ENCODE measurements at places on chromosomes 6 and 20. TPM values are rescaled to one million over a fixed set of nuclear protein-coding genes. Genes with fewer than 3 reads are reported as not detected.

DNA sequence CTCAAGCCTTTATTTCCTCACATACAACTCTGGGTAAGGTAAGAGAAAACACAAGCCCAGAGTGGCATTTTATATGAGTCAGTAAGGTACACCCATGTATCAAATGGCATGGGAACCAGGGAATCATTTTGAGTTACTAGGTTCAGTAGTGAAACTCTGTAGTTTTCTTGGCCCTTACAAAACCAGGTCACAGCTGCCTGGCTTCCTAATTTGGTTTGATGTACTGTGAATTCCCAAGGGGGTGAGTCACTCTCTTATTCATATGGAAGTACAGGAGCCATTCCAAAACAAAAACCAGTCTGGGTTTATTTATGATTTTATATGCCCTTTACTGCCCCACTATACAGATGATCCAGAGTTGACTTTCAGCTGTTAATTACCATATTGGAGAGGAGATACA lies 70.7 kb downstream of the PDE7B start:
- ATAC-seq, result peak; percentile 86

DNA sequence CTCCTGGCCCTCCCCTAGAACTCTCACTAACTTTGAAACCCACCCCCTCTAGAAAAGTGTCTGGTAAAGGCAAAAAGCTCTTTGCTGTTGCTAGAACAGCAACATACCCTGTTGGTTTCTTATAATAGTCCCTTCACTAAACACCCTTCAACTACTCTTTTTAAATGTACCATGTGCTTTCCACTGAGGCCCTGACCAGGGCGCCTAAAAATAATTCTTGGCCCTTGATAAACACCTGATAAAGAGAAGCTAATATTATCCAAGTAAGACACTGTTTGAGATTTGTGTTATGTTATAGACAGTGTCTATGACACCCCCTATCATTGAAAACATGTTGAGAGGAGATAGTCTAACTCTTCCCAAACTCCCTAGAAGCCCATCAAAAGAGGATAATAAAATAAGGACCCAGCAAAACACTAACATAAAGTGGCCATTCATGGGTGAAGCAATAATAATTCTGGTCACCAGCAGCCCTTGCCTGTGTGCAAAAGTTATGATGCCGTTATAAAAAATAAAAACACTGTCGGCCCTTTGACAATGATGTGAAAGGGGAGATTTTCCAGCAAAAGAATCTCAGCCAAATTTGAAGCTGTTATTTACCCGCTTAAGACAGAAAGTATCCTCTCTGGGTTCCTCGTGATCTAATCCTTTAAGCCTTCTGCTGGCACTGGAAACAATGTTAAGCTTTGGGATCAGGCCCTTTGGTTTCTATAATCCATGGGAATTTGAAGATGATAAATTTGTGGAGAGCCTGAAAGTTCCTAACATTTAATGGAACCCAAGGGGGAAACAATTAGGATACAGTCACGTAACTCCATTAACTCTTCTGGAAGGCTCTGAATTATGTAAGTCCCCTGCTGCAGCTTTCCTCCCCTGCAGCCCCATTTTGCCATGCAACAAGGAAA lies 122.6 kb upstream of the PLCB4 start:
- no peak for ATAC-seq

DNA sequence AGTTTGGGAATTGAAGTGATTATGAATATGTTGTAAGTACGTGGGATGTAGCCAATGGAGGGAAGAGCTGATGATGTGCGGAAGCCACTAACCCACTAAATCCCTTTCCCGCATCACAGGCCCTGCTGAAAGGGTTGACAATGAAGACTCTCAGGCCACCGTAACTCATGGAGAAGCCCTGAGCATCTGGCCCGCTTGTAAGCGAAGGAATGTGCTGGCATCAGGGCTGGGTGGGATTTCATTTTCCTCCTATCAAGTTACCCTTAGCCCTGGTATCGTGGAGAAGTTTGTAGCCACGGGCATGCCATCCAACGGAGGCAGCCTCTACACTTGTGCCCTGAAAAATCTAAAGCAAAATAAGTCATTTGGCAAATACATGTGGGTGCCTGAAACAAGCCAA lies 355.0 kb downstream of the CDH26 start:
- no peak for ATAC-seq

DNA sequence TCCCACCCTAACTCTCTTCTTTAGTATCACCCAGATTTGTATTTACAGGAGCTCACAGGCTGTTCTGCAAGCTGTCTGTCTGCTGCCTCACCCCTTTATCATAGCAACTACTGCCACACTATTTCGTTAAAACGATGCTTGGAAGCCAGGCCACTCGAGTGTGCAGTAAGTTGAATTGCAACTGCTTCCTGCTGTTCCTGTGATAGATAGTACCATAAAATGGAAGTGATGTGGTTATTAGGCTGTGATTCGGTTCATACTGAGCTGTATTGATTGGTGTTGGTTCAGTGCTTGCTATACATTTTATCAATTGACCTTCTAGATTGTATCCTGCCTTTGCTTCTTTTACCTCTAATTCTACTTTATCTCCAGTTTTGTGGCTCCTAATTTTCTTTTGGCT lies 325.4 kb downstream of the RNF144B start:
- ATAC-seq, result no peak

DNA sequence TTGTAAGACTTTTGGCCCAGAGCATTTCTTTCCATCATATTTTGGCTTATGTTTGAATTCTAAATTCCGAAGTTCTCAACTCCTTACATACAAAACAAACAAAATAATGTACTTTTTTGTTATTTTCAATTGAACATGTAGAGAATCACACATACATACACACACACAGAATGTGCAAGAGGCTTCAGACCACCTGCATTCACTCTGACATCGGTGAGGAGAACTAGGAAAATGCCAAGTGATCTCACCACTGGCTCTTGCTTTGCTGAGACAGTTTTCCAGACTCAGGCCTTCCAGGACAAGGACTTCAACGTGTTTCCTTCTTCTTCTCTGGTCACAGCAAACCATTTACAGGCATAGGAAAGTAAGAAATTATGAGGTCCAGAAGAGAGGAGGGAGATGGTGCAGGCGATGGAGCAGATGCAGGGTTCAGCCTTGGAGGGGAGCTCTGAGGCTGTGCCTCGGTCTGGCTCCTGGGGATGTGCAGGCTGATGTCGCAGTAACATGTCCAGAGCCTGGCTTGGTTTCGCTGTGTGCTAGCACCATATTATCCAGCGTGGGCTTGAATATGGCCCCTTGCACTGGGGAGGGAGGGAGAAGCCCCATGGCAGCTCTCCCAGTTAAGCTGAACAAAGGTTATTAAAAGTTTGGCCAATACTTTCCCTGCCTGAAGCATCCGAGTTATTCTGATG lies 93.4 kb downstream of the DACT2 start:
- ATAC-seq, result no peak

DNA sequence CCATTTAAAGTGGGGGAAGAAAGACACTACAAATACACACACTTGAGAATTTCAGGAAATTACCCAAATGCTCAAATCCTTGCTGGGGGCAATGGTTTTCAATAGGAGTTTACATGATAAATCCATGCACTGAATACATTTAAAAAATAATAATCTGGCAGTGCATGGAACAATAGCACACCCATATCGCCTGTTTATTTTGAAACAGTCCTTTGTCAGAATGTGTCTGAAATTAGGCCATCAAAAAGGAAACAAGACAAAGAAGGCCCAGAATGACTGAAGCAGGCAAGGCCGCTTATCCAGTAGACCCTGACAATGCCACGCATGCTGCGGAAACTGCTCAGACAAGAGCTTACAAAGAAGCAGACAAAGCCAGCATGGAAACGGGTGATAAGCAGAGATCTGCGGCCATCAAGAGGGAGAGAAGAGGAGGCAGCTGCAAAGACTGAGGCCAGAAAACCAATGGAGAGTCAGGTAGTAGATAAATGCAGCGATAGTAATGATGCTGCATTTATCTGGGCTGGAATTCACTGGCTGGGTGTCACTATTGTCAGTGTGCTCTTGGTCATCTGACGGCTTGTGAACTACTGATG lies 211.9 kb upstream of the CNR1 start:
- no peak for ATAC-seq

DNA sequence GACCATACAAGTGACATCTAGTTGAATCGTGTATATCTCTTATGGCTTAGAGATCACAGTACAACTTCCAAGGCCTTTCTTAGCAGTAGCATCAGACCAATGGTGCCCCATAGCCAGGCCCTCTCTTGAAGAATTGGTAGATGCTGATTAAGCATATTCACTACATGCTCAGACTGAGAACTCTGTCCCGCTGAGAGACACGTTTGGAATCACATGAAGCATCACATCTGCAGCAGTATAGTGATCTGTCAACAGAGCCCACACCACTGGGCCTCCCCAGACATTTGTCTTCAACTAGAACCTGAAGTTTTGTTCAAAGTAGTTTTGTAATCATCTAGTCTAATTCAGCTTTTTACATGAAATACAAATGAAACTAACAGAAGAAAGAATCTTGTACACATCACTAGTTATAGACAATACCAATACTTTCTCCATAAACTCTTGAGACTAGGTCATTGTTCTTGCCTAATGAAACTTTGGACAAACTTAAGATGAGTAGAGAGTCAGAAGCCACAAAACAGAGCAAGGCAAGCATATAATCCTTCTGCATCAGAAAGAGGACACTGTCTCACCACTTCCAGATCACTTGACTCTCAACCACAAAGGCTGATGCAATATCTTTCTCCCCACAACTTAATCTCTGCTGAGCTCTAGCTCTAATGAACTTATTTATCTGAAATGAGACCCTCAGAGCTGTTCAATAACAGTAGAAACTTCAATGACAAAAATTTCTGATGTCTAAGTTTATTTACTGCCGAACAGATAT lies 182.7 kb downstream of the TBX18 start:
- ATAC-seq, result no peak

GRCh38 chr6:118889163-118889562 lies 4.8 kb upstream of the ASF1A start:
- no peak for ATAC-seq

DNA sequence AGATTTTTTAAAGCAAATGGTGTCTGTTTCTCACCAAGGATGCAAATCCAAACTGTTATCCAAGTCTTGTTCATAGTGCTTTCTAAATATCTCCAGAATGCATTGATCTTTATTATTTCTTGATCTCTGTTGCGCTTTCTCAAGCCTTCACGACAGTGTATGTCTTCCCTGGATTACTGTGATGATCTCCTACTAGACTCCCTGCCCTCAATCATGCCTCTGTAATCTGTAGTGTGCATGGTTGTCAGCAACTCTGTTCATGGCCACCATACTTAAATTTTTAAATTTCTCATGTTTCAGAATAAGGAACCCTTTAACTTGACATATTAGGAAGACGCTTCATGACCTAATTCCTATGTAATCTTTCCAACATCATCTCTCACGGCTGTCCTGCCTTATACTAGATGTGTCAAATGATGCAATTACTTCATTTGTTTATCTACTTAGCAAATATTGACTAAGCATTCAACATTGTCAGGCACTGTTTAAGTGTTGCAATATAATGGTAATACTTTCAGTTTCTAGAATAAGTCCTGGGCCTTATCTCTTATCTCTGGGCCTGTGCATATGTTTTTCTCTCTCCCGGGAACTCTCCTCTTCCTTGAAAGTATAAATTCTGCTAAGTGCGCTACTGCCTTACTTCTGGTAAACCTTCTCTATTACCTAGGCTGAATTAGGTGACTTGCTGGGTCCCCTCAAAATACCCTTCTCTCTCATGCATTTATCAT lies 25.6 kb upstream of the AHI1 start:
- no peak for ATAC-seq

DNA sequence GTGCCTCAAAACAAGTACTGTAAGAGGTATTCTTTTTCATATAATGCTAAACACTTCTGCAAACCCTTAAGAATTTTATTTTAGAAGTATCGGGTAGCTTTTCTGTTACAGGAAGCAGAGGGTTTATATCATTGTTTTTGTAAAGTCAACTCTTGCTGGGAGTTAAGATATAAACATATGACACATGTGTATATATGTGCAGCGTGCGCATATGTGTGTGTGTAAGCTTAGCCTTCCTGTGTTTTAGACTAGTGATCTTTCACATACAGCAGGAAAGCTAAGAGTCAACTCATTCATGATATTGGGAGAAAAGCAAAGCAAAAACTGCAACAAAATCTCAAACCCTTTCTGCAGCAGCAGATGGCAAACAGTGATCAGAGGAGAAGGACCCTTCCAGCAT lies 102.4 kb downstream of the ARID1B start:
- ATAC-seq, result no peak

DNA sequence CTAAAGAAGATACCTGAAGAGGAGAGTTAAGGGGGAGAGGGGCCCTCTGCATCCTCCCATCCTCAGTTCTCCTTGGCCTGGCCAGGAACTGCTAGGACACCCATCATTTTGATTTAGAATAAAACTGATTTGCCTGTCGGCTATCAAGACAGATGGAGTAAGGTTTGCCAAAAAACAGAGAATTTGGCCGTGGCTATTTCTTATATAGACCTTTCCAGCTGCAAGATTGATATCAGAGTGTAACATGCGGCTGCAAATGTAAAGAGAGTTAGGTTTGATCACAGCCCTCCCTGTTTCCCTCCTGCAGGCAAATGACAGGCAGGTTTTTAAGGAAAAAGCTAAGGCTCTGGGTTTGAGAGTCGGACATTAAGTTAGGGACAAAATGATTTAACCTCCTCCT lies 226.6 kb upstream of the TAB2 start:
- no peak for ATAC-seq

- no peak for ATAC-seq
Observed at GRCh38 chr6:20599302-20600051, 65.2 kb downstream of the CDKAL1 start.

DNA sequence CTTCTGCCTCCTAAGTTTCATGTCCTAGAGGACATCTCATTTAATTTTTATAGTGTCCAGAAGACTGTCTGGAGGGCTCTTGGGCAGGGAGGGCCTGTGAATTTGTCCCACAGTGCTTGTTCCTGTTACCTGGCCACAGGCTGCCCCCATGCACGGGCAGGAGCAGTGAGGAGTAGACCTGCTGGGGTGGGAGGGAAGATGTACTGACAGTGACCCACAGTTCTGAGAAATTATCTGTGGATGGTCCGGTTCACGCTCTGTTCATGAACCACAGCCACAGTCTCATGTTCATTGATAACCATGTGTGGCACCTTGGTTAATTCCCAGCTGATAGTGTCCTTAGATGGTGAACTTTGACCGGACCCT lies 18.8 kb upstream of the ZNF831 start:
- ATAC-seq, result no peak

GRCh38 chr6:71599359-71599758 lies 287.0 kb upstream of the RIMS1 start:
- no peak for ATAC-seq

GRCh38 chr20:38290829-38291814 lies 12.8 kb upstream of the BPI start:
- peak; percentile 27 for ATAC-seq

- ATAC-seq, result no peak
Observed at GRCh38 chr6:163340201-163340887, 74.2 kb upstream of the QKI start.

The MCM8 gene
- 5.7 TPM for total RNA-seq

The TREML2 gene
- total RNA-seq, result 0.04 TPM

The ESR1 gene
- 0.80 TPM for total RNA-seq

The MOG gene
- not detected for total RNA-seq

The SYCP2L gene
- total RNA-seq, result not detected

The ZNF337 gene
- total RNA-seq, result 5.7 TPM

The RAE1 gene
- total RNA-seq, result 22.8 TPM

The TRIM31 gene
- 0.20 TPM for total RNA-seq

The ACTL10 gene
- total RNA-seq, result 2.0 TPM

The USP49 gene
- total RNA-seq, result 1.5 TPM

The NNAT gene
- 0.28 TPM for total RNA-seq

The C6orf118 gene
- not detected for total RNA-seq

The GSTA2 gene
- total RNA-seq, result not detected

Data from esophagus mucosa (tissue), 1 donor.